Right lobe of liver (tissue), 6 donors: ENCODE measurements at places on chromosomes 16 and 17.

DNA sequence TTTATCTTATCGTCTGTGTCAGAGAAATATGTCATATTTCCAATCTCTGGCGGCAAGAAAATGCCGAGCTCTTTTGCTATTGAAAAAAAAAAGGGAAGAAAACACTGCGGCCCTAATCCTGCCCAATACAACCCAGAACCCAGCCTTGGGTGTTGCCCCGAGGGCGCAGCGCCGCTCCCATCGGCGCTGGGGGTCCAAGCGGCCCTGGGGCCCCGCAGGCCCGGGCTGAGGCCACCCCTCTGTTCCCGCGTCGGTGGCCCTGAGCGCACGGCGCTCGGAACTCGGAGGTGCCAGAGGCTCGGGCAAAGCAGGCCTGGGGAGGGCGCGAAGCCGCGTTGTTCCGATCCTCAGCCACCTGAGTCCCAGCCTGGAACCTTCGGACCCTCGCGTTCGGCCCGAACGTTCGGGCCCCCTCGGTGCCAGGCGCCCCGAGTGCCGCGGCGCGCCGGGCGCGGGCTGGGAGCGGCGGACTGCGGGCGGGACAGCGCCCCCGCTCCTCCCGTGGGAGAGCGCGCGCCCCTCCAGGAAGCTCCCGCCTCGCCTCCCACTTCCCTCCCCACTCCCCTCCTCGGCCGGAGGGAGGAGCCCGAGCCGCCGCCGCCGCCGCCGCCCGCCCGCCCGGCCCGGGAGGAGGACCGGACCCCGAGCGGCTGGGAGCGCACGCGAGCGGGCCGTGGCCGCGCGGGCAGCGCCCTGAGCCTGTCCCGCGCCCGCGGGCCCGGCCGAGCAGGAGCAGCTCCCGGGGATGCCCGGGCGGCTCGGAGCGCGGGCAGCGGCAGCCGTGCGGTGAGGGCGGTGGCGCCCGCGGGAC lies at the start of gene CPNE2:
Gene CPNE2, plus strand, starts transcription at position 609 of the 811 bp plus-strand sequence. CDS start 18,160 bp downstream, outside the sequence.
- no peaks in the 10 kb centered on the region for H3K27me3 ChIP-seq
- H3K27ac ChIP-seq = peak within 1 kb of the TSS; percentile 49
- peak; percentile 71 for DNase-seq
- H3K36me3 ChIP-seq = no peaks in the 10 kb centered on the region
- peak within 1 kb of the TSS; percentile 71 for H3K4me3 ChIP-seq

DNA sequence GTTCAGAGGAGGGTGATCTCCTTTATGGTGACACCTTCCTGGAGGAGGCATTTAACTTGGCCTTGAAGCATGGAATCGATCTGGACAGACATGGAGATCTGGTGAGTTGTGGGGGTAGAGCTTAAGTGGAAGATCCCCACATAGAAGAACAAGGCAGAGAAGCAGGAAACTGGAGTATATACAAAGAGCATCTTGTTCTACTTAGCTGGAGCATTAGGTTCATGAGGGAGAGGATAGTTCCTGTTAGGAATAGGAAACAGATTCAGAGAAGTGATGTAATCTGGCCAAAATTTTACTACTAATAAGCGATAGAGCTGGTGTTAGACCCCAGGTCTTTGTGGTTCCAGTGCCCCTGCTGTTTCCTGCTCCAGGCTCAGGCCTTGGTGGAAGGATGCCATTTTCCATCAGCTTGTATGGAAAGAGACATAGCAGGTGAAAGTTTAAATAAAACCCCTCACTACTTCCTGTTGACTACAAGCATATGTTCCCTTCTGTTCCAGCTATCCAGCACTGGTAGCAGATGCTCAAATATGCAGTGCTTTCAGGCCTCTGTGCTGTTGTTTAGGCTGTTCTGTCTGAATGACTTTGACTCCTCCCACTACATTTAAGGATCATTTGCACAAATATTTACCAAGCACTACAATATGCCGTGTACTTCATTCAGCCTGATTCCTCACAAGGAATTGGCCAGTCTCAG lies 9.4 kb downstream of the RPAIN start:
- no peaks in the 10 kb centered on the region for H3K27me3 ChIP-seq
- H3K27ac ChIP-seq = no peak overlapping the region
- no peak for DNase-seq
- no peaks in the 10 kb centered on the region for H3K4me1 ChIP-seq

- no peak overlapping the region for H3K27ac ChIP-seq
- H3K4me1 ChIP-seq = no peaks in the 10 kb centered on the region
- no peaks in the 10 kb centered on the region for H3K27me3 ChIP-seq
Measured at GRCh38 chr16:70608521-70608920, 37.8 kb upstream of the IL34 start.

GRCh38 chr17:68785565-68786486 lies 169.4 kb downstream of the ABCA8 start:
- H3K27me3 ChIP-seq = no peaks in the 10 kb centered on the region
- no peak overlapping the region for H3K27ac ChIP-seq
- peaks cover 21% of the 10 kb centered on the region for H3K4me1 ChIP-seq
- no peak for DNase-seq

GRCh38 chr16:15993946-15994665 lies 44.7 kb downstream of the ABCC1 start:
- H3K4me1 ChIP-seq = no peaks in the 10 kb centered on the region
- H3K27me3 ChIP-seq = no peaks in the 10 kb centered on the region
- DNase-seq = no peak
- H3K36me3 ChIP-seq = no peaks in the 10 kb centered on the region

DNA sequence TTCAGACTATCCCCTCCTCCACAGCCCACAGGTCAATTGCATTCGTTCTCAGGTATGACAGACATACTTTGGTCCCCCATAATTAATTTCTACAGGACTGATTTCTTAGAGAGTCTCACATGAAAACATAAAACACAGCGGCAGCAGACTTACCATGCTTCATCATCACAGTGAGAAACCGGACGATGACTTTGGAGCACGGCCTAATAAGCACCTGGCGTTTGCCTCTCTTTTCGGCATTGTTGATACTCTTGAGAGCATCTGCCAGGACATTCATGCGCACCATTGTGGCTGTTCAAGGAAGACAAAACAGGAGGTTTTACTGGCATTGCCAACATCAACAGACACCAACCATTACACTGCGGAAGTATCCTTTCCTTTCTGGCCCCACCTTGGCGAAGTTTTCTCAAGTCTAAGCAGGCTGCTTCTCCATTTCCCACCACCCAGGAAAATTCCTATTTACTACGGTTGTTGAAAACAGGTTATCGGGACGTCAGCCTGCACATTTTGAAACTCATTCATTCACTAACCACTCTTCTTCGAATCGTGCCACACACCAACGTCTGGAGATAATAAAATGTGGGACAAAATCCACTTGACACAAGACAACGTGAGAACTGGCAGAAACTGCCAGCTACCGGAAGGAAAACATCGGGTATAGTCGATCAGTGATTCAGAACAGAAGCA lies 1.2 kb downstream of the RPS15A start:
- no peaks in the 10 kb centered on the region for H3K4me1 ChIP-seq
- H3K27ac ChIP-seq = peak overlapping the region; percentile 68
- DNase-seq = no peak
- H3K27me3 ChIP-seq = no peaks in the 10 kb centered on the region
- H3K4me3 ChIP-seq = peak overlapping the region; percentile 80

- no peak overlapping the region for H3K4me3 ChIP-seq
- no peak overlapping the region for H3K27ac ChIP-seq
- no peak for DNase-seq
Measured at GRCh38 chr16:20621406-20621805, 45.2 kb upstream of the ACSM2B start.

GRCh38 chr17:79075861-79076406 lies 1.3 kb downstream of the ENGASE start:
- peaks cover 35% of the 10 kb centered on the region for H3K36me3 ChIP-seq
- no peak overlapping the region for H3K27ac ChIP-seq
- no peak for DNase-seq
- H3K4me3 ChIP-seq = peak overlapping the region; percentile 98

GRCh38 chr16:28923652-28924398 lies 1.2 kb downstream of the RABEP2 start:
- no peaks in the 10 kb centered on the region for H3K27me3 ChIP-seq
- H3K27ac ChIP-seq = no peak overlapping the region
- no peaks in the 10 kb centered on the region for H3K4me1 ChIP-seq
- H3K4me3 ChIP-seq = no peak overlapping the region
- no peak for DNase-seq

DNA sequence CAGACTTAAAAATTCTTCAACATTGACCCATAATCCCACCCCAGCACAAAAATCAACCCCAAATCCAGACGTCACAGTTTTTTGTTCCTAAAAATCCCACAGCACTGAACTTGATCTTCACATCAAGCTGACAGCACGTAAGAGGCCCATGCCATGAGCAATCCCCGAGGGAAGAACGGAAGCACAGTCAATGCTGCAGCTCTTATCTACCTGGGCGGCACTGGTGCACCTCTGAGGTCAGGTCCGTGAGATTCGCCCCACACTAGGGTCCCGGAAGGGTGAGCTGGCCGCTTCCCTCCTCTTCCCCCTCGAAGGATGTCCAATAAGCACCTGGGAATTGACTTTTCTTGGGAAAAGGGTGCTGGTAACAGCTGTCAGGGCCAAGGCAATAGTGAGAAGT lies 11.3 kb upstream of the ITGAE start:
- peaks cover 63% of the 10 kb centered on the region for H3K36me3 ChIP-seq
- H3K27me3 ChIP-seq = no peaks in the 10 kb centered on the region
- no peak overlapping the region for H3K4me3 ChIP-seq

- peak overlapping the region; percentile 93 for H3K27ac ChIP-seq
- no peaks in the 10 kb centered on the region for H3K4me1 ChIP-seq
- H3K4me3 ChIP-seq = peak overlapping the region; percentile 82
- no peaks in the 10 kb centered on the region for H3K27me3 ChIP-seq
- no peak for DNase-seq
- no peaks in the 10 kb centered on the region for H3K36me3 ChIP-seq
Measured at GRCh38 chr16:75114946-75115825, 1.4 kb downstream of the LDHD start.

DNA sequence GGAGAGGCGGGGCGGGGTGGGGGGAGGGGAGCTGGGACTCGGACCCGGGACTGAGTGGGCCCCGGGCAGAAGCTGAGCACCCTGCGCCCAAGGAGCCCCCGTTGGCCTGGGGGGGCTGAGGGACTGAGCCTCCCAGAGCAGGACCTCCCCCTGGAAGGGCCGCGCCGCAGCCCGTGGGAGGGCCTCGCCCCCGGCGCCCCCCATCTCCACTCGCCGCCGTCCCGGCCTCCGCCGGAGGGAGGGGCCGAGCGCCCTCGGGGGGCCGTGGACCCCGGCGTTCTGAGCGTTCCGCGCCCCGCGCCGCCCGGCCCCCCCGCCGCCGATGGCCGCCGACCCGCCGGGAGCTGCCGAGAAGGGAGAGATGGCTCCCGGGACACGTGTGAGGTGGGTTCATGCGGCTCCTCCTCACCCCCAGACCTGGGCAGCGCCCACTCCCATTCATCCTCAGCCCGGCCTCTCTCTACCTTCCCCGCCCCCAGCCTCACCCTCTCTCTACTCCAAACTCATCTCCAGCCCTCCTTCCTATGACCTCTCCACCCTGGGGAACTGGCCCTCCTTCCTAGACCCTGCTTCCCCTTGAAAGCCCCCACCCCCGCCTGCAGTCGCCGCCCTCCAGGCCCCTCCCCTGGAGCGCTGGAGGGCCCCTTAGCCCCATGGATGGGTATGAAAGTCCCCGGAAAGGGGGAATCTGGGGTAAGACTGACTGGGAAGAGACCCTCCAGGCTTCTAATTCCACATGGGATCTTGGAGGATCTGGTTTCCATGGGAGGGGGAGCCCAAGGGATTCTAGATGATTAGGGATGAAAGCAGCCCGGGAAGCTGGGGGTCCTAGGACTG lies 922 bp downstream of the FBXL19 start:
- H3K27ac ChIP-seq = peak overlapping the region; percentile 47
- H3K27me3 ChIP-seq = no peaks in the 10 kb centered on the region
- no peaks in the 10 kb centered on the region for H3K4me1 ChIP-seq
- peak overlapping the region; percentile 55 for H3K4me3 ChIP-seq
- peak; percentile 45 for DNase-seq

DNA sequence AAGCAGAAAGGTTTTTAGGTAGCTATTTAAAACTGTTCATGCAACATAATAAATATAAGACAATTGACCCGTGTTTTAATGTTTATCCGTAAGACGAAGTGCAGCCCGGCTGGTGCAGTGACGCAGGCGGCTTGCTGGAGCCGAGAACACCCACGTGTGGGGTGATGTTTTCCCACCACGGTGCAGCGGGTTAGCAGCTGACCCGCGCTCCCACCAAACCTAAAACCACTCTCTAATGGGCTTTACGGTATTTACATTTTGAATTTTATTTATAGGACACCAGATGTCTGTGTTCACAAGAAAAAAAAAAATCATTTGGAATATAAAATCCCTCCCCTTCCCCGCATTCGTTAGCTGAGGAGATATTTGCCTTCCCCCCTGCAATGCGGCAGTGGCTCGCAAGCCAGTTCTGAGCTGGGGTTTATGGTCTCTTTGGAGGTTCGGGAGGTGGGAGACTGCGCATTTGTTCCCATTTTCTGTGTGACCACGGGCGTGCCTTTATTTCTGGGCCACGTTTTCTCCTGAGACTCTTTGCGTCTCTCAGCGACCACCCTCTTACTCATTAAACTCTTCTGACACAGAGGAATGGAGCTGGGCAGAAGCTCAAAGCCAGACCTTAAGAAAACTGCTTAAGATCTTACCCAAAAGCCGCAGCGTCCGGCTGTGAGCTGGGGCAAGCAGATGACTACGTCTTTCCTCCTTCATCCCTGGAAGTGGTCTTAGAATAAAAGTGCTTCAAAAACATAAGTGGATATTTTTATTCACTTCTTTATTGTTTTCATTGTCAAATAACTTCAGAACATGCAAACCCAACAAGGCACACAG lies 301.1 kb downstream of the IRF8 start:
- no peak overlapping the region for H3K27ac ChIP-seq
- no peaks in the 10 kb centered on the region for H3K27me3 ChIP-seq
- no peaks in the 10 kb centered on the region for H3K36me3 ChIP-seq
- no peak for DNase-seq

- H3K4me1 ChIP-seq = no peaks in the 10 kb centered on the region
- H3K4me3 ChIP-seq = no peak overlapping the region
- no peak overlapping the region for H3K27ac ChIP-seq
- H3K36me3 ChIP-seq = no peaks in the 10 kb centered on the region
Measured at GRCh38 chr17:82014432-82014831, 8.2 kb downstream of the CENPX start.

- H3K4me1 ChIP-seq = peaks cover 21% of the 10 kb centered on the region
- H3K27ac ChIP-seq = peak overlapping the region; percentile 16
- H3K36me3 ChIP-seq = peaks cover 37% of the 10 kb centered on the region
- no peak for DNase-seq
Measured at GRCh38 chr17:64496348-64496785, 487 bp downstream of the POLG2 start.

DNA sequence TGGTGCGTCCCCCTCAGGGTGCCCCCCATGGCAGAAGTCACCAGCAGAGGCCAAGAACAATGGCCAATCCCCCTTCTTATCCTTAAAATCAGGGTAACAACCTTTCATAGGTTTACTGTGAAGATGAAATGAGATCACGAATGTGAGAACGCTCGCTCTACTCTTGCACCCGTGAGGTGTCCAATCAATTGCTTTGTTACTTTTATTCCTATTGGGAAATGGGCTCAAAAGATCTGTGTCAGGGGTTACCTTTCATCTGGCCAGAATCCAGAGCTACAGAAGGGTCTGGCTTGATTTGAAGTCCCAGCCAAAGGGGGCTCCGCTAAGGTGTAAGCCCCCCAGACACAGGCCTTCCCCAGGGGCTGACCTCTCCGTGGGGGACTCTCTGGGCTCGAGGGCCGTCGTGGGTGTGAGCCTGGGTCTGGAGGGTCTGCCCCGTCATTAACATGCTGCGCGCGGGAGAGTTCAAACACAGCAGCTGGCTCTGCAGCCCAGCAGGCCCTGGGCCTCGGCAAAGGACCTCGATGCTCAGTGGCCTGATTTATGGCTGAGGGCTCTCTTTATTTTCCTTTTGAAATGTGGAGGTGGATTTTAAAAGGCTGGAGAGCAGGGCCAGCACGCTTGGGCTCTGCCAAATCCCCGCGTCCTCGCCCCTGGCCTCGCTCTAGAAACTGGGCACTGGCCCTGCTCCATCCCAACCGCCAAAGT lies 10.4 kb downstream of the ABR start:
- H3K4me3 ChIP-seq = no peak overlapping the region
- no peak for DNase-seq
- no peaks in the 10 kb centered on the region for H3K27me3 ChIP-seq
- H3K4me1 ChIP-seq = no peaks in the 10 kb centered on the region
- no peaks in the 10 kb centered on the region for H3K36me3 ChIP-seq
- H3K27ac ChIP-seq = no peak overlapping the region
